ENCODE measurements at places on chromosomes 1 and 21.

- DNase-seq = no peak
Measured at GRCh38 chr1:227740401-227740960, 5.2 kb downstream of the SNAP47 start.

DNA sequence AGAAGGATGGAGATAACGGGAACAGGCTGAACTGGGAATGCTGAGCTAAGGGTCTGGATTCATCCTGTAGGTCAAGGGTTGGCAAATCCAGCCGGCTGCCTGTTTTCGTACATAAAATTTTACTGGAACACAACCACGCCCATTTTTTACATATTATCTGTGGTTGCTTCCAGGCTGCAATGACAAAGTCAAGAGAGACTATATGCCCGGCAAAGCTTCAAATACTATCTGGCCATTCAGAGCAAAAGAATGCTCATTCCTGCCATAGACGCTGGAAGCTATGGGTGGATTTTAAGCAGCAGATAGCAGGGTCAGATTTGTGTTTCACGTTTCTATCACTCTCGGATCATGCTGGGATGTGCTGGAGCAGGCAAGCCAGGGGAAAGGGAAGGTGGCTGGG, 137.9 kb upstream of the EDN2 start:
- no peak for DNase-seq

DNA sequence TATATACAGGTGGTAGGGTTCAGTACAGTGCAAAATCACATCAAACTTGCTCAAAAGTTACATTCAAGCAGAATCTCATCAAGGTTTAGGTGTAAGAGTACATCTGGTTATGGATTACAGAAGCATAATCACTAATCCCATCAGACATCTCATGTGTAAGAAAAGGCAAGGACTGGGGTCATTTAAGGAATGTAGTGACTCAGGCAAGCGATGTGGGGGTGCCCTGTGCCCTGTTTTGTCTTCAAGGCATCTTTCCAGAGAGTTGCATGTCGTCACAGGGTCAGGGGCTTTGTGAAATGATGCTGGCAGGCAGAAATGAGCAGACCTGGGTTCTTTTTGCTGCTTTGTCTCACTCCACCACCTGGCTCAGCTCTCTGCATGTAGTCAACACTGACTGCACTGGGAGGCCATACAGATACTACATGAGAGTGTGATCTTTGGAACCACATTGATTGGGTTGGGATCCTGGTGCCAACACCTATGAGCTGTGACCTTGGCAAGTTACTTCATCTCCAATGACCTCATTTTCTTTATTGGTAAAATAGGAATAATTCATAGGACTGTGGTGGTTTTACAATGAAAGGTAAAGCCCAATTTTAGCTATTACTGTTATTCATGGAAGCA, 8.2 kb upstream of the HHIPL2 start:
- DNase-seq = no peak

- DNase-seq = no peak
Measured at GRCh38 chr1:173224280-173224892, 17.3 kb upstream of the TNFSF4 start.

DNA sequence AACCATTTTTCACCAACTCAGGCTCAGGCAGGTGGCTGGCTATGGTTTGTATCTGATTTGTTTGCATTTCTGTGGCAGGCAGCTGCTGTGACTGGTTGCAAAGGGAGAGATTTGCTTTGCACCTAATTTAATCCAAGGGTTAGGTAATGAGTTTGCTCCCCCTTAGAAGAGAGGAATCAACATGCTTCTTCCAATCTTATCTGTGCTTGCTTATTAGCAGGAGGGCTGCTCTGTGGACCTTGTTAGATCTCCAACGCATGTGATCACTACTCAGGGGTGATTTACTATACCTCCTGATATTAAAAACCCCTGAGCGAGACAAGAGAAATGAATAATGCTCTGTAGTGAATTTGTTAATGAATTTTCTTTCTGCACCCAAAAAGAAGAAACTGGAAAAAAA, 20.5 kb downstream of the OLFML3 start:
- no peak for DNase-seq

DNA sequence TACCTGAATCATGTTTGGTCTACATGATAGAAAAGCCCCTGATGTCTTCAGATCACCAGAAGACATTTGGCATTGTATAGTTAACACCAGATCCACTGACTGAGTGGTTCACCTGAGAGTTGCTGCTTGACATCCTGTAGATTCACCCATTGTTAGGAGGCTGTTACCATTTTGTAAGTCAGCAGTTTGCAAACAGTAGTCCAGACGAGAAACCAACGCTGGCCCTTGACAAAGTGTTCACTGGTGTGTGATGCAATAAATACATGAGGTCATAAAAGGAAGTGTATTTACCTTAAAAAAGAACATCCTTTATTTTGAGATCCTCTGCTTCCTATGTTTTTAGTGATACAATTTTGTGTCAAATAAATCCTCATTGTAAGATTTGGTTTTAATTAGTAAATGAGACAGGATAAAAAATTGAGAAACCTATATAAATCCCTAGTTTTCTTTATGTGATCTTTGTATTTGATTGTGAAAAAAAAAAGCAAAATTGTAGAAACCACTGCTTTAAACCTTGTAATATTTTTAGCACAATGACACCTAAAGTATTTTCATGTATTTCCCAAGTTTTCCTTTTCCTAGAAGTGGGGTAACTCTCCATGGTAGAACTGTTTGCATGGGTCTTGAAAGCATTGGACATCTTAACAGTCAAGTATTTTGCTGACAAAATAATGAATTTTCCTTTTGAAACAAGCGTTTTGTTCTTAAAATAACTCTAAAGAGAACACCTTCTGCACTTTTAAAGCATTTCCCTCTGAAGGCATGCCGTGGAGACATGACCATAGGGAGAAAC, 204.3 kb downstream of the FGGY start:
- no peak for DNase-seq

GRCh38 chr1:90370686-90371447, 346.2 kb downstream of the BARHL2 start:
- DNase-seq = no peak

DNA sequence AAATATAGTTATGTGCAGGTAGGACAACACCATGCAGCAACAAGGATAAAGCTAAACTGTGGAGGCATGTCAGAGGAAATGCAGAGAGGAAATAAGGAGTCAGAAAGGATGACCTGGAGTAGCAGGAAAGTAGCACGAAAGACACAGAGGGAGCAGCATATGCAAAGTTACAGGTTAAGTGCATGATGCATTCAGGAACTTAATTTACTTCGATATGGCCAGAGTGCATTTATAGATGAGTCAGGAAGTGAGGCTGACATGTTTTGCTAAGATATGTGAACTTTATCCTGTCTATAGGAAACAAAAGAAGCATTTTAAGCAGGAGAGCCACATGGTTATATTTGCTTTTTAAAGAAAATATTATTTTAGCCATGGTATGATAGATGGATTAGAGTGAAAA, 15.4 kb upstream of the MUTYH start:
- no peak for DNase-seq

- no peak for DNase-seq
Measured at GRCh38 chr1:233357595-233358397, 30.3 kb downstream of the MAP3K21 start.

GRCh38 chr1:41341772-41342562, 19.3 kb upstream of the FOXO6 start:
- DNase-seq = no peak

- DNase-seq = no peak
Measured at GRCh38 chr1:223339861-223340260, 24.1 kb downstream of the SUSD4 start.

- DNase-seq = no peak
Measured at GRCh38 chr1:160101037-160101716, 2.8 kb upstream of the IGSF8 start.

DNA sequence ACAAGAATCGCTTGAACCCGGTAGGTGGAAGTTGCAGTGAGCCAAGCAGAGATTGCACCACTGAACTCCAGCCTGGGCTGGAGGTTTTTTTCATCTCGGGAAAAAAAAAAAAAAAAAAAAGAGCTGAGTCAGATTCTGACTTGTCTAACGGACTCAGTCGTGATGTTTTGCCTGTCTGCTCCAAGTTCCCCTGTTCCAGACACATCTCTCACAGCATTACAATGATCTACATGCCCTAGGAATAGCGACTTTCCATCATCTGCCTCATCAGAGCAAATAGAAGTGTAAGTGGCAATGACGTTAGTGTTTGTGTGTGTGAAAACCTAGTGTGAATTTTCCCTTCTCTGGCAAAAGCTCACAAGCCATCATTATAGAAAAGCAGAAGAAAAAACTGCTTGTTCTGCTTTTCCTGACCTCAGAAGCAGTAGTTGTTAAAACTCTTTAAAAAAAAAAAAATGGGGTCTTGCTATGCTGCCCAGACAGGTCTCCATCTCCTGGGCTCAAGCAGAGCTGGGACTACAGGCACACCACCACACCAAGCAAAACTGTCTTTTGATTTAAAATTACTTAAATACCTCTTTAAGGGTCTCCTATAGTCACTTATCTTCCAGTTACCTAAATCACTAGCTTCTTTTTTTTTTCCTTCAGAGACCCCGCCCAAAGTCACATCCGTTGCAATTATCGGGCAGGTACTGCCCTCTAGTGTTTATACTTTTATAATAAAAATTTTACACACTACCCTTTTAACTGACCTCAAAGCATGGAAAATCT, 37.3 kb downstream of the PLEKHO1 start:
- no peak for DNase-seq

- DNase-seq = no peak
Measured at GRCh38 chr1:1244192-1244811, 2.2 kb downstream of the C1QTNF12 start.

DNA sequence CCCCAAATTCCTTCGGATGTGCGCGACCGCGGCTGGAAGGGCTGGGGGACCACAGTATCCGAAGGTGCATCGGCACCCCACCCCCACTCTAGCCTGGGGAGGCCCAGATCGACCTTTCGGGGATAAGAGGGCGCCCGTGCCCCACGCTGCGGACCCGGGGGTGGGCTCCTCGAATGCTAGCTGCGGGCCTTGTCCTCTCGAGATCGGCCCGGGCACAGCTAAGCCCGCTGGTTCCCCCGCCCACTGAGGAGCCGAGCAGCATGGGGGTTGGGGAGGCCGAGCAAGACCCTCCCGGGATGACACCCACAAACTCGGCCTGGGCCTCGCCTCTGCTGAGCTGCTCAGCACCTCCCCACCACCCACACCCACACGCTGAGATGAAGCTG, 653 bp upstream of the IFFO2 start:
- DNase-seq = no peak

Data from smooth muscle cell of the brain vasculature (primary cell).